Activated naive CD4-positive, alpha-beta T cell (primary cell): ENCODE measurements at places on chromosomes 16 and 17.

GRCh38 chr17:64632606-64633005, 29.5 kb downstream of the SMURF2 start:
- no peak for DNase-seq

GRCh38 chr16:23711785-23712184, 1.2 kb downstream of the ERN2 start:
- DNase-seq, result no peak

DNA sequence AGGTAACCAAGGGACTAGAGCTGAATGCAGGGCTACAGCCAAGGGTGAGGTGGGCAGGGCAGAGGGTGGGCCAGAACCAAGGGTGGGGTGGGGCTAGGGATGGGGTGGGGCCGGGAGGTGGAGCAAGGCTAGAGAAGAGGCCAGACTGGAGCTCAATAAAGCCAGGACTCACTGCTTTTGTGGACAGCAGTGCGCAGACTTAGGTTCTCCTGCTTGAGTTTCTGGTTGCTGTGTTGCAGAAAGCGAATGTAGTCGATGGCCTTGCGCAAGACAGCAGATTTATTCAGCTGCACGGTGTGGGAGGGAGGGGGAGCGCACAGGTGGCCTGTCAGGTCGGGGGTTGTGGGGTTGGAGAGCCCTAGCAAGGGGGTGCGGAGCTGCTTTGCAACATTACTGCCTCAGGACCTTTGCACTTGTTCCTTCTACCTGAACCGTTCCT, 18.7 kb downstream of the SREBF1 start:
- no peak for DNase-seq

DNA sequence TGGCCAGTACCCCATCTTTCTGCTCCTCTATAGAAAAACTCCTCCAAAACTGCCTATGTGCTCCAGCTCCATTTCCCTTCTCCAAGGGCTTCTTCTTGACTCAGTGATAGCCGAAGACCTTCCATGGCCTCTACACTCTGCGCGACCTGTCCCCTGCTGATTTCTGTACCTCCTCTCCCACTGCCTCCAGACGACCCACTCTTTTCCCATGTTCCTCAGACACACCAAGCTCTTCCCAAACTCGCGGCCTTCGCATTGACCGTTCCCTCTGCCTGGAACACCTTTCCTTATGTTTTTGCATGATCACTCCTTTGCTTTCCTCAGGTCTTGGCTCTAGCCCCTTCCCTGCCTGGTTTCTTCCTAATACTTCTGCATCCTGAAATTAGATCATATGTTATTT, 255.6 kb upstream of the SDK2 start:
- DNase-seq, result no peak

- no peak for DNase-seq
Observed at GRCh38 chr16:74745109-74745615, 29.5 kb downstream of the FA2H start.

- no peak for DNase-seq
Observed at GRCh38 chr16:2048116-2048543, 345 bp downstream of the TSC2 start.
